ENCODE measurements at places on chromosomes 12 and 14.

GRCh38 chr12:14399871-14400270, 34.4 kb downstream of the ATF7IP start:
- no peak for DNase-seq

DNA sequence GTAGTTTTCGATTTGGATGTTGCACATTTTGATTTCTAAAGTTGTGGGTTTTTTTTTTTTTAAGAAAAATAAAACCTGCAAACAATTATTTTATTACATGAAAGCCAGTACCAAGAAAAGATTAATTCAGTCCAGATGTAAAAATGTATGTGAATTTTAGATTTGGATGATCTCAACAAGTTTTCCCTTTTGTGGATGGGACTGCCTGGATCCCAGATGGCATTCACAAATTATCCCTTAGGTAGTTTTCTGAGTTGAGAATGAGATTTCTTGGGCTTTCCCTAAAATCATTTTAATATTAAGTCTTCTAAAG, 2.8 kb downstream of the FRMD6 start:
- no peak for DNase-seq

GRCh38 chr12:51823875-51824565, 24.5 kb downstream of the FIGNL2 start:
- peak; percentile 43 for DNase-seq

DNA sequence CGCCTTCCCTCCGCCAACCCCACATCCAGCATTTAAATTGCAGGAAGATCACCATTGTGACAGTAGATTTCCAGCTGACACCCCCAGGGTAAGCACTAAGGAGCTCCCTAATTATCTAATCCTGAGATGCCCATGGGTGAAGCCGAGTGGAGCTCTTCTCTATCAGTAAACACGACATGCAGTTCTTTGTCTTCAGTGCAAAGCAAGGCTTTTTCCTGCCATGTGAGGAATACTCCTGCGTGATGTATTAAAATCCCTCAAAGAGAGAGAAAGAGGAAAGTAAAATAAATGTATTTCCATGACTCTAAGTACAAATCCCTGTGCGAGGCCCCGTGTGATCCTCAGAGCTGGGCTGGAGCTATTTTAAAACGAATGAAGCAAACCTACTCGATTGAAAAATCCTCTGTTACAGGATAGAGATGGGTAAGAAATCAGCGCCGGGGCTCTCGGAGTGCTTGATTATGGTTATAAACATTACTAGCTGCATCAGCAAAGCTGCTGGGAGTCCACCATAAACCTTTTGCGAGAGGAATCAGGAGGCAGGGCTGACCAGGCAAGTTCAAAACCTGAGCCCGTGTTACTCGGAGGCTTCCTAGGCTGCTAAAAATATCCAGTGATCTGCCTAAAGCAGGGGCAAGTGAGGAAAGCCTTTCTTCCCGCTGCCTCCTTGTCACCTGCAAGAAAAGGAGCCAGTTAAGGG, 61.5 kb downstream of the MAP1LC3B2 start:
- no peak for DNase-seq

GRCh38 chr12:18171571-18171970, 81.6 kb upstream of the RERGL start:
- DNase-seq = no peak

GRCh38 chr12:50625029-50625925, 120.5 kb downstream of the DIP2B start:
- DNase-seq = no peak

- DNase-seq = no peak
Measured at GRCh38 chr12:873954-874353, 75.5 kb downstream of the RAD52 start.

DNA sequence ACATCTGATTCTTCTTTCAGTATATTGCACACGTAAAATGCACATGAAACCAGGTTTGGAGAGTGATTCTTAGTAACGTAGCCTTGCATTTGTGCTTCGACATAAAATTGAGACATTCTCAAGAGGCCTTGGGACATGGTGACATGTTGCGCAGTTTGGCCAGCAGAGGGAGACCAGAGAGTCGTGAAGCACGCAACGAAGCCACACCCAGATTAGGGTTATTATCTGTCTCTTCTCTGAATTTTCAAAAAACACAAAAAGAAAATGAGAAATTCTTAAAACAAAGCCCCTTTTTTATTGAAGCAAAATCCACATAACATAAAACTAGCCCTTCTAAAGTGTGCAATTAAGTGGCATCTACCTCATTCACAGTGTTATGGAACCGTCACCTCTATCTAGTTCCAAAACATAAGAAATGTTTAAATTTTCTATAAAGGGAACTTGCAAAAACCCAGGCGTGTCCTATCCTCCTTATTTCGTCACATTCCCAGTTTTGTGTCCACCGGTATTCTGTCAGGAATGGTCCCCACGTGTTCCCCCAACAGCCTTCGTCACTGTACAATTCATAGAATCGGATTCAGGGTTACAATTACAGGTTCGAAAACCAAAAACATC, 108.8 kb upstream of the ATF7IP start:
- DNase-seq = peak; percentile 68

DNA sequence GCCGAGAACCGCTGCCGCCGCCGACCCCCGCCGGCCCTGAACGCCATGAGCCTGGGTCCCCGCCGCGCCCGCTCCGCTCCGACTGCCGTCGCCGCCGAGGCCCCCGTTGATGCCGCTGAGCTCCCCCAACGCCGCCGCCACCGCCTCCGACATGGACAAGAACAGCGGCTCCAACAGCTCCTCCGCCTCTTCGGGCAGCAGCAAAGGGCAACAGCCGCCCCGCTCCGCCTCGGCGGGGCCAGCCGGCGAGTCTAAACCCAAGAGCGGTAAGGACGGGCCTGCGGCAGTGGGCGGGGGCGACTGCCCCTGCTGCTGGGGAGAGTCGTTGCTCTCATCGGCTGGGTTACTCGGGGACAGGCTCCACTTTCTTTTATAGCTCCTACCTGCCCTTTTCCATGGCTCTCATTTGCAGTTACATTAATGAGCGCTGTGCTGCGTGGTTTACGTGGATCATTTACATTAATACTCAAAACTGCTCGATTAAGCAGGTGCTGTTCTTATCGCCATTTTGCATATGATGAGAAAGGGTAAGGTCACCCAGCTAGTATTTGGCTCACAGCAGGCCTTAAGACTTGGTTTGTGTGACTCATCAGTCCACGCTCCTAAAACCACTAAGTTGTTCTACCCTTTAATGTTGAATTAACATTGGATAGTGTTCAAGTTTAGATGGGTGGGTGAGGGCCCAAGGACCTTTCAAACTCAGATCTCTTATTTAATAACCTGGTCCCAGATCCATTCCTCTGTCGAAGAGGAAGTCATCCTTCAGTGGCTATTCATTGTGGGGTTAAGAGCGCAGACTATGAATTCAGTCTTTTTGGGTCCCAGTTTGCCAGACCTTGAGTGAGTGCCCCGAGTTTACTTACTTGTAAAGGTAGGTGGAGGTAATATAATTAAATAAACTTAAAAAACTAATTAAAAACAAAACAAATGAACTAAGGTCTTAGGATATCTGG, 823 bp downstream of the RNF10 start:
- DNase-seq = peak; percentile 44

GRCh38 chr12:125198652-125199051, 133.4 kb downstream of the AACS start:
- DNase-seq = no peak

GRCh38 chr12:57744194-57744776, 554 bp upstream of the TSPAN31 start:
- peak; percentile 59 for DNase-seq

DNA sequence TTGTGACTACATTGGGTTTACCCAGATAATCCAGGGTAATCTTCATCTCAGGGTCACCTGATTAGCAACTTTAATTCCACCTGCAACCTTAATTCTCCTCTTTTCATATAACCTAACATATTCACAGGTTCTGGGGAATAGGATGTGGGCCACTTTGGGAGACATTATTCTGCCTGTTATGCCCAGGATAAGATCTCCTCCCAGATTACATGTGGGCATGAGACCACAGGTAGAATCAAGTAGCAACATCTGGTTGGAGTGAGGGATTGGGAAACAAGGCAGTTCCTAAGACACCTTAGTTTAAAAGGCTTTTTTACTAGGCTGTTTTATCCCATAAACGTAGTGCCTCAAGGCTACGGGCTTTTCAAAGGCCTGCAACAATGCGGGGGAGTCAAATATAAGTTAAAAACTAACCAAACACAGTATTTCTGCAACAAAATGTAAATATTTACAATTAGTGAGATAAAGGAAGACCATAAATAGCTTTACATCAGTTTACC, 181.5 kb downstream of the FOXA1 start:
- no peak for DNase-seq

DNA sequence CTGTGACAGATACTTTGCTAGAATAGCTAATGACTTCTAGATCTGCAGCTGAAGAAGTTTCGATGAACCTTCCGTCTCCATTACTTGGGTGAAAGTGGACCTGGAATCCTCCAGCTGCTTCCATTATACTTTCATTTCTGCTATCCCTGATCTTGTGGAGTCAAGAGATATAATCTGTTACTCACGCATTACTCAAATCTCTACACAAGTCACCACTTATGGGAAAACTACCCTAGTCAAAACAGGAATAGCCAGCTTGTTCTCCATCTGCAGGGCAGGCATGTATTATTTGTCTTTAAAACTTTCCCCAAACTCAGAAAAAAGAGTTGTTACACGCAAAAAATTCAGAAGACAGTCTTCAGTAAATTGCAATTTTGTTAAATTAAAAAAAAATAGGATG, 2.8 kb upstream of the KTN1 start:
- no peak for DNase-seq

- DNase-seq = no peak
Measured at GRCh38 chr14:54718046-54718445, 151.1 kb downstream of the SAMD4A start.

- no peak for DNase-seq
Measured at GRCh38 chr14:61494018-61494417, 172.6 kb downstream of the PRKCH start.

DNA sequence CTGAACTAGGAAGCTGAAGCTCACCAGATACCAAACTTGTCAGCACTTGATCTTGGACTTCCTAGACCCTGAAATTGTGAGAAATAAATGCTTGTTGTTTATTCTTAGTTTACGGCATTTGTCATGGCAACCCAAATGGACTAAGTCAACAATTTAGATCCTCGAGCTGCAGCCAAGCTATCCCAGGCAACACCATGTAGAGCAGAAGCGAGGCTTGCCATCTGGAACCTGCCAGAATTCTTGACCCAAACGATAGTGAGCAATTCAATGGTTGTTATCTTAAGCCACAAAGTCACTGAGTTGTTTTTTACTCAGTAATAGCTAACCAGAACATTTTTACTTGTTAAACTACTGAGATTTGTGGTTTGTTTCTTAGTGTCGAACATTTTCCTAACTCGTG, 458.5 kb upstream of the FLRT2 start:
- no peak for DNase-seq

DNA sequence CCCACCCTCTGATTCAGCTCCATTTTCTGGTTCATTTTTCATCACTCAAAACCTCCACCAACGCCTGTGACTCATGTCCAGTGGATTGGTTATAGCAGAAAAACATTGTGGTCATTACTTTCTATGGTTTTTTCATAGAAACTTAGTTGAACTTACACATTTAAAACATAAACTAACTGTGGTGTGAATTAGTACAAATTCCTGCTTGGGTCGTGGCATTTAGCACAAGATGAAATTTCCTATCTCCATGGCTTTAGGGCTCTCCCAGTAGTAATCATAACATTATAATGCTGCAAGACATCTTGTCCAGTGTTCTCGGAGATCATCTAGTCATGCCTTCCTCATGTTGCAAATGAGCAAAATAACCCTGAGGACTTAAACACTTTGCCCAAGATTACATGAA, 7.1 kb downstream of the RNASE7 start:
- DNase-seq = no peak

- no peak for DNase-seq
Measured at GRCh38 chr12:58309806-58310205, 368.4 kb downstream of the ATP23 start.

GRCh38 chr12:5586201-5586600, 154.3 kb downstream of the NTF3 start:
- peak; percentile 35 for DNase-seq

DNA sequence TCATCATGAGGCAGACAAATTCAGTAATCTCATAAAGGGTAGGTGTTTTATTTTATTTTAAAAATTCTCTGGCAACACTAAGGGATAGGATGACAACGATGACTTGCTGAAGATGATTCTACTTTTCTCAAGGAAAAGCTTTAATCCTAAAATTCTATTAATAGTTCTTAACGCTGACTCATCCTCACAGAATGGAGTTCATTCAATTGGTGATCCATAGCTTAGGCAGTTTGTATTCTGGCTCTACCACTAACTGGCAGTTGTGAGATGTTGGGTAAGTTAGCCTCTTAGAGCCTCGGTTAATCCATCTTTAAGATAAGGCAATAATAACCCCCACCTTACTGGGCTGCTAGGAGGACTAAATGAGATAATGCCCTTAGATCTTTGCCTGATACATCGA, 116.3 kb downstream of the RTN1 start:
- no peak for DNase-seq

- no peak for DNase-seq
Measured at GRCh38 chr14:104247336-104248202, 109.2 kb downstream of the KIF26A start.

GRCh38 chr12:104630230-104630670, 173.5 kb downstream of the CHST11 start:
- DNase-seq = no peak

DNA sequence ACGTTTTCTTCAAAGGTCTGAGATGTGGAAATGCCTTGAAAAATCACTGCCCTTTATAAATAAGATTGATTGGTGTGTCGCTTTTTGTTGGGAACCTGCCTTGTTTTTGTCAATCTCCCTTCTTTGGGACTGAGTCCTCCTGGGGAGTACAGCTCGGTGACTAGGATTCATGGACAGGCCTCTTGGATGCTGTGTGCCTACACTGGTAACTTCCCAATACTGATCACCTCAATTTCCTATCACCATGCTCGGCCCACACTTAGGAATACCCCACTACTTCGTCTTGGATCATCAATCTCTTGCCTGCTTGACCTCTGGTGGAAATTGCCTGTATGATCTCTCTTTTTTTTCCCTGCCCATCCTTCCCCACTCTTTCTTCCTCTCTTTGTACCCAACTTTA, 34.2 kb downstream of the NTN4 start:
- DNase-seq = no peak

DNA sequence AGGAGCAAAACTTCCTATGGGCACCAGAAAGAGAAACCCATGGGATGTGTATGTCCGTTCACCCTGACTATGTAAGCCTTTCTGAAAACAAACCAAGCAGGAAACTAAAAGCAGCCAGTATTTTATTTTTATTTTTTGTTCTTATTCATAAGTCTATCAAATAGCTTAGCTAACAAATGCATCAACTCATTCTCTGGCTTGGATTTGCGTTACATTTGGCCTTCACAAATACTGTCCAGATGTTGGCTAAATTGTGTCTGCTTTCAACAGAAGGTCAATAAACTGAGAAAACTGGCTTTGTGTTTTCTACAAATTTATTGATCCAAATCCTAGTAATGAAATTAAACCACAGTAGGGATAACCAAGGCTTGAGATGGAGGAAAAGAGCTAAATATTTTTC, 379.0 kb downstream of the NOVA1 start:
- no peak for DNase-seq
